T-helper 1 cell (primary cell): ENCODE measurements at places on chromosomes 3 and 15.

DNA sequence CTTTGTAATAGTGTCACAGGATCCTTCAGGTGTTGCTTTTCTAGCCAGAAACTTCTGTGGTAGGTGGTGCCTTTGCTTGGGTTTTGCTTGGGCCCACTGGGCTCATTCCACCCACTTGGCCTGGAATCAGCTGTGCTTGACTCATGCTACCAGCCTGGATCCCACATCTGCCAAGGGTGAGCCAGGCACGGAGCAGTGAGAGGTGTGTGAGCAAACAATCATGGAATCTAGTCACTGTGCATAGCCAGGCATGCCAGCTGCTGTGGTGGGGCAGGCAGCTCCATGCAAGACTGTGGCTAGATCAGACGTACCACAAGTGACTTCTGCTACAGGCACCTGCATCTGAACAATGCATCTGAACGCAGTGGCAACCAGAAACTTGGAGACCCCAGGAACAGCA lies 275.9 kb downstream of the UBE2E2 start:
- DNase-seq: no peak

DNA sequence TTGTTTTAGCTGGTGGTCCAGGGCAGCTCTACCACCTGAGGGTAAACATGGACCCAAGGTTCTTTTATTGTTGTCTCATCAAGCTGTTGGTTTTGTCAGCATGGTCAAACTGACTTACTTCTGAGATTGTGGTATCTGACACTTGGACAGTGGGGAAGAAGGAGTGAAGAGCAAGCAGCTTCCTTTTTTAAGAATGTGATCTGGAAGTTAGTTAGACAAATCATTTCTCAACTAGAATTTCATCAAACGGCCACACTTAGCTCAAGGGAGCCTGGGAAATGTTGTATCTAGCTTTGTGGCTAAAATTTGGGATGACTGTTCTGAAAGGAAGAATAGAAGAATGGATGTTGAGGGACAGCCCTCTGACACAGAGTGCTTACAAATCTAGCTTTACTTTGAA lies 215.2 kb downstream of the ZNF621 start:
- no peak for DNase-seq

DNA sequence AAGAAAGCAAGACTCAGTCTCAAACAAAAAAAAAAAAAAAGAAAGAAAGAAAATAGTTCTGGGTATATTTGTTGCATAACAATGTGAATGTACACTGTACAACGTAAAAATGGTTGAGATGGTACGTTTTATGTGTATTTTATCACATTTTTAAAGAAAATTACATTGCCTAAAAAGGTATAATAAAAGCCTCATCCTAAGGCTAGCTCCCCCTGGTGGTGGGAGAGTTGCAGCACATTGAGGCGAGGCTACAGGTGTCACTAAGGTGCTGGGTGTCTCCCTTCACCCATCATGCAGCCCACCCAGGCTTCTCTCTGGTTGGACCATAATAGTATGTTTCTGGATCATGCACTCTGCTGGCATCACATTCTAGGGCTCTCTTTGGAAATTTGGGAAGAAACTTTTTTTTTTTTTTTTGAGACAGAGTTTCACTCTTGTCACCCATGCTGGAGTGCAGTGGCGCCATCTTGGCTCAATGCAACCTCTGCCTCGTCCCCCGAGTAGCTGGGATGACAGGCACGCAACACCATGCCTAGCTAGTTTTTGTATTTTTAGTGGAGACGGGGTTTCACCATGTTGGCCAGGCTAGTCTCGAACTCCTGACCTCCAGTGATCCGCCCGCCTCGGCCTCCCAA lies 12.4 kb upstream of the RAB11A start:
- DNase-seq: peak; percentile 56

DNA sequence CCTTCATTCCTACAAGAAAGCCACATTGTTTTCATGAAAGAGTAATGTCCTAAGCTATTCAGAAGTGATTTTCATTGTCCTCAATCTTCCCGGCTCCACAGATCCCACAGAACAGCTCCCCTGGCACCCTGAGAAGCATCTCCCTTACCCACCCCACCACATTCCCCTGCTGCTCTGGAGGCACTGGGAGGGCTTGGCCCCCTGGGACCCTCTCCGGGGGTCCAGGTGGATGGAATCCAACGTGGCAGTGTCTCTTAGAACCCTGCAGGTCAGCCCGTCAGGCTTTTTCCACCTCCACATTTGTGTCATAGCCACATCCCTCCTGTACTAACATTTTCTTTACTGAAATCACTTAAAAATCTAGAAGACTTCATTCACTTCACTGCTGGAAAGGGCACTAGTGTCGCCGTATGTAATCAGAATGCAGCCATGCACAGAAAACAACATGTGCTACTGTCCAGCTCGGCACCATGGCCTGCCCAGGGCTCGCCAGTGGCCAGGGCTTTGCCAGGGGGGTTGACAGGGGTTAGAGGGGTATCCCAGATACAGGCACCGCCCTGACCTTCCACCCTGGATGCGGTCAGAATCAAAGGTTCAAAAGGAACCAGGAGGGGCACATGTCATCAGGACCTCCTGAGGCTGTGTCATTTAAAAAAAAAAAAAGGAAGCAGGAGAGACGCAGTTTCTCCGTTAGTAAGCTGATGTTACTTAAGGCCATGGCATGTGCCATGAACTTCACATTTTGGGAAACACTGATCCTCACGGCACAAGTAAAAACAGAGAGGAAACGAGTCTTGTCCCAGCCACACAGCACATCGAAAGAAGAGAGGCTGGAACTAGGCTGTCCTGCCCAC lies 106.3 kb downstream of the LSM3 start:
- no peak for DNase-seq

DNA sequence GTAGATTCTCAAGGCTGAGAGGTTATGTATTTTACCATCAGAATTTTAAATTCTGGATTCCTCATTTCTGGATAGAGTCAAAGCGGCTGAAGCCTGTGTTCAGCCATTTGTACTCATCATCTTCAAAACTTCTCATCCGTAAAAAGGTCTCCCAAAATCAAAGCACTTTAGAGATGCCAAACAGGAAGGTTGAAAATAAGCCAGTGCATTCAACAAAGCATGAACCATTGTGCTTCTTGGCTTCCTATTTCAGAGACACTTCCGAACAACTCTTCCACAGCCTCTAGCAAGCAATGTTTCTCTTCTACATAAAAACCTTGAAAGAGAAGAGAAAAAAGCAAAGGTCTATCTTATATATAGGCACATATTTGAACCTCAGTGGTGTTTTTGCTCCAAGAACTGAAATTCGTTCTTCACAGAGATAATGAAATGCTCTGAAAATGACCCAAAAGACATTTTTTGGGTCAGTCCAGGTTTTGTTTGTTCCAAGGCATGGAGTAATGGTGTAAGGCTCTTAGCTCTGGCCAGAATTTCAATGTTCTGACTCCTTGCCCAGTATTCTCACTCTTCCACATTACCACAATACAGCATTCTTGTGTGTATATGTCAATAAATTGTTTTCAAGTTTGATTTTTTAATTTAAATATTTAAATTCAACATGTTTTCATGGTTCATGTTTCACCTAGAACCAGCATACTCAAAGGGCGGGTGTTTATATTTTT lies 163.1 kb downstream of the STAC start:
- no peak for DNase-seq

- DNase-seq: no peak
Observed at GRCh38 chr3:112633191-112633590, 7.8 kb downstream of the CCDC80 start.

- no peak for DNase-seq
Observed at GRCh38 chr15:69319384-69320375, 21.0 kb downstream of the PAQR5 start.

GRCh38 chr3:125357032-125357658 lies 18.0 kb downstream of the ZNF148 start:
- DNase-seq: peak; percentile 46

DNA sequence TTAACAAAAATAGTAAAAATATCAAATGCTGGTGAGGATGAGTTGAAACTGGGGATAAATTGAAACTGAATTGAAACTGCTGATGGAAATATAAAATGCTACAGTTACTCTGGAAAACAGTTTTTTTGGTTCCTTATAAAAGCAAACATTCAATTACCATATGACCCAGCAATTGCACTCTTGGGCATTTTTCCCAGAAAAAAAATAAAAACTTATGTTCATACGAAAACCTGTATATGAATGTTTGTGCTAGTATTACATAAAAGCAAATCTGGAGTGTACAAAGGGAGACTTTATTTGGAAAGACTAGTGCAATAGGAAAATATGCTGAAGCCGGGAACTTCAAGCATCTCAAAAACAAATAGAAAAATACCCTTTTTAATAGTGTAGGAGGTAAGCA lies 857.9 kb upstream of the CADM2 start:
- DNase-seq: no peak

GRCh38 chr3:39980058-39980457 lies 170.6 kb downstream of the MYRIP start:
- no peak for DNase-seq

- DNase-seq: no peak
Observed at GRCh38 chr15:66628976-66629723, 63.4 kb upstream of the LCTL start.

DNA sequence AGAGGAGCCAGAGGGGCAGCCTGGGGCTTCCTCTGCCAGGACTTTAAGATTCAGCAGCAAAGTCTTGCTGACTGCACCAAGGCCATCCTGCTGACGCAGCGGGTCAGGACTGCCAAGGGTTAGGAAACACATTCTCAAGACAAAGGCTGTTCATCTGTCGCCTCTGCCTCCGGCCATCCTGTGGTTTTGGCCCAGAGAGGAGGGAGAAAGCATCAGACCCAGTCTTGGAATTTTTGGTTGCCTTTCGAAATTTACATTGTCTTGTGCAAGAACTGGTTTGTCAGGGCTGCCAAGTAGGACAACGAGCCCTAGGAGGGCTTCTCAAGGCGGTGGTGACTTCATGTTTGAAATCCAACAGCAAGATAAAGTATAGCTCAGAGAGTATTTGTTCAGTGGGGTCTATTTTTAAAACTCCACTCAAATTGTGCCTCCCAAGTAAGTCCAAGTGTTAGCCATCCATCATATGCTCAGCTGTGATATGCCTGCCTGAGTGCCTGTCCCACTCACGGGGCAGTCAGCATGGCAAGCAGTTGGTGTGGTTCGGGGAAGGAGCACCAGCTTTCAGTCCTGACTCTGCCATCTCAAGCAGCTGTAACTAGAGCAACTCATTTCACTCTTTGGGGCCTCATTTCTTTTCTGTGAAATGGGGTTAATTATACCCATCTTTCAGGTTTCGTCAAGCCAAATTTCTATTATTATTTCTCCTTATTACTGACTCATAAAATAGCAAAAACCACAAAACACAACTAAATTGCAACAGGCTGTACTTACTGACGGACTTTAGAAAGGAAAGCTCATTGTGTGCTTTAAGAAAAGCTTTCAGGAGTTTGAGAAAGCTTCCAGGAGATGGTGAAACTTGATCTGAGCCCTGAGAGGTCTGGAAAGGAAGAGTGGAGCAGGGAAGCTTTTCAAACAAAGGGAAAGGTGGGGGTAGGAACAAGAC lies 42.4 kb upstream of the RHO start:
- no peak for DNase-seq

- DNase-seq: peak; percentile 51
Observed at GRCh38 chr15:101242160-101242998, 9.5 kb downstream of the CHSY1 start.

GRCh38 chr3:67648701-67649100 lies 5.7 kb downstream of the SUCLG2 start:
- DNase-seq: no peak

DNA sequence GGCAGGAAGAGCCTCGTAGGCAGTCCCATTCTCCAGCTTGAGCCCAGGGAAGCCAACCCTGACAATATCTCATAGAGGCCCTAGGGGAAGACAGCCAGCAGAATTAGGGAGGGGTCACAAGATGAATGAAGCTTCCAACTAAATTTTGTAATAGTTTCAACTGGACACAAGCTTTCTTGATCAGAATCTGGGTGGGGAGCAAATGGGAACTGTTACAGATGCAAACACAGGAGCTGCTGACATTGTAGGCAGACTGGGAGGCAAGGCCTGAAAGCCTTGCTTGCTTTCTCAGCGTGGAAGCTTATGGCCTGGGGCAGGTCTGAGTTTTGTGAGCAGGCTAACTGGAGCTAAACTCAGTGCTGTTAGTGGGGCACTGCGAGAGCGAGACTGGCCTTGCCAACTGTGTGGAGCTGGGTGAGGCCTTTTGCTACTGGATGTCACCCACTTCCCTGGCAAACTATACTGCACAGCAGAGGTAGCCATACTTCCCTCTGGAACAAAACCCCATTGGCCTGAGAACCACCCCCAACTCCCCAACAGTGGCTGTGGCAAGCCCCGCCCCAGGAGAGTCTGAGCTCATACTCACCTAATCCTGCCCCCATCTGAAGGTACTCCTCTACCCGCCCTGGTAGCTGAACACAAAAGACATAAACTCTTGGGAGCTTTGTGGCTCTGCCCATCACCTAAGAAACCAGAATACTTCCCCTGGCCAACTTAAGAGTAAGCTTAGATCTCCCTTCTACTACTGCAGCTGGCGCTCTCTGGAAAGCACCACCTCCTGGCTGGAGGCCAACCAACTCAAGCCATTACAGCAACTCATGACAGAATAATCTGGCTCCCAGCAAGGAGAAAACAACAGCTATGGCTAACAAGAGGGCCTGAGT lies 42.9 kb downstream of the CFAP20DC start:
- no peak for DNase-seq

DNA sequence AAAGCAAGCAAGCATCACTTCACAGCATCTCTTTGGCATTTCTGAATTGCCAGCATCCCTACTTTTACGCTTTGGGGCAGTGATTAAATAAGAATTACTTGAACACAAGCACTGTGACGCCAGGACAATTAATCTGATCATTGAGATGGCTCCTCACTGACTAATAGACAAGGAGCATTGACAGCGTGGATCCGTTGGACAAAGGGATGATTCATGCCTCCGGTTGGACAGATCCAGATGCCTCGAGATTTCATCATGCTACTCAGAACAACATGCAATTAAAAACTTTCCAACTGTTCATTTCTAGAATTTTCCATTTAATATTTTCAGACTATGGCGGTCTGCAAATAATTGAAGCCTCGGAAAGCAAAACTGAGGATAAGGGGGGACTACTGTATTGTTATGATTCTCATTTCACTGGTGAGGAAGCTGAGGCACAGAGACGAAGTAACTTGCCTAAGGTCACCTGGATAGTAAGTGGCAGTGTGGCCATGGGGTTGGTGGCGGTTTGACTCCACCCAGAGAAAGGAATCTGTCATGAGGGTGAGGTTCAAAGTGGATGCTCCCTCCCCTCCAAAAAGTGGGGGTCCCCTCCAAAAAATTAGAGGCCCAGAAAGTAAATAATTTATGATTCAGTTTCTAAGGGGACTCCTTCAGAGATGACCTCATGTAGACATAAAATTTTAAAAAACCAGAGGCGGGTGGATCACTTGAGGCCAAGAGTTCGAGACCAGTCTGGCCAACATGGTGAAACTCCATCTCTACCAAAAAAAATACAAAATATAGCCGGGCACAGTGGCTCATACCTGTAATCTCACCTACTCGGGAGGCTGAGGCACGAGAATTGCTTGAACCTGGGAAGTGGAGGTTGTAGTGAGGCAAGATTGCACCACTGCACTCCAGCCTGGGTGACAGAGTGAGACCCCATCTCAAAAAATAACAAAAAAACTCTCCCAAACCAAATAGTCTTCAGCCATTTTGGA lies 12.3 kb upstream of the PGPEP1L start:
- no peak for DNase-seq

GRCh38 chr15:74505837-74506514 lies 35.0 kb upstream of the ARID3B start:
- DNase-seq: no peak
